ENCODE measurements at places on chromosomes 11 and 22.

DNA sequence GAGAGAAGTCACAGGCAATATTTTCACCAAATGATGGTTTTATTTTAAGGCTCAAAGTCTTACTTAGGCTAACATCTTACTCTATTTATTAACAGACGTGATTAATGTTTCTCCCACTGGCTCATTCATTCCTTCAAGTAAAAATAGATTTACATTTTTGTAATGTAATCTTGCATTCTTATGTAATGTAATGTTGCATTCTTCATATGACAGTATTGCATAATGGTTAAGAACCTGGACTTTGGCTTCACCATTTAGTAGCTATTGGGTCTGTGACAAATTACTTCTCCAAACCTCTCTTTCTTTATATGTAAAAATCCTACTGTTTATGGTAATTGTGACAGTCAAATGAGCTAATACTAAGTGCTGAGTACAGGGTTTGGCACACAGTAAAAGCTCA is 3.3 kb upstream of the DIXDC1 start:
- no peak for DNase-seq

DNA sequence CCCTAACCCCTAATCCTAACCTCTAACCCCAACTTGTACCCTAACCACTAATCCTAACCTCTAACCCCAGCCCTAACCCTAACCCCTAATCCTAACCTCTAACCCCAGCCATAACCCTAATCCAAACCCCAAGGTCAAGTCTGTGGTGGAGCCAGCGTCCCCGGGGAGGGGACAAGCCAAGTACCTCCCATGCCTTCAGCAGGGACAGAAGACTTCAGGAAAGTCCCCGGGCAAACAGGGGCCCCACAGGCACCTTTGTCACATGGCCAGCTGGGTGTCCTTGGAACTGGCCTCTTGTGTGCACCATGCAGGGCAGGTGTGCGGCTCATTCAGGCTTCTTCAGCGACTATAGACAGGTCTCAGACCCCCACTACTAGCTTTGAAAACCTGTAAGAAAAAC is 555.8 kb downstream of the BRD1 start:
- DNase-seq, result no peak

- DNase-seq, result no peak
These were observed 389.6 kb upstream of the SYN3 start for GRCh38 chr22:33447733-33448132.

DNA sequence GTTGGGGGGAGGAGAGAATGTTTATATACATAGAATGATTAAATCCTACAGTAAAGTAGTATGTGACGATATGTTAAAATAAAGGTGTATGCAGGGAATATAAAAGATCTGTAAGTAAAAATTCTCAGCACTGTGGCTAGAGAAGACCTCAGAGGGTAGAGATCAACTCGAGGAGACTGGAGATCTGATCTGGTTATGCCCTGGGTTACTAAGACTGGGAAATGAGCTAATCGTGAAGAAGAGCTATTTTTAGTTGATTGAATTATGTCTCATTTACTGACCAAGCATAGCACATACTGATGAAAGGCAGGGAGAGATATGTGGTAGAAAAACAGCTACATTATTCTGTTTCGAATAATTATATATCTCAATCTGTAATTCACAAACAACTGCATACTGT is 42.8 kb upstream of the ALKBH3 start:
- DNase-seq, result no peak

DNA sequence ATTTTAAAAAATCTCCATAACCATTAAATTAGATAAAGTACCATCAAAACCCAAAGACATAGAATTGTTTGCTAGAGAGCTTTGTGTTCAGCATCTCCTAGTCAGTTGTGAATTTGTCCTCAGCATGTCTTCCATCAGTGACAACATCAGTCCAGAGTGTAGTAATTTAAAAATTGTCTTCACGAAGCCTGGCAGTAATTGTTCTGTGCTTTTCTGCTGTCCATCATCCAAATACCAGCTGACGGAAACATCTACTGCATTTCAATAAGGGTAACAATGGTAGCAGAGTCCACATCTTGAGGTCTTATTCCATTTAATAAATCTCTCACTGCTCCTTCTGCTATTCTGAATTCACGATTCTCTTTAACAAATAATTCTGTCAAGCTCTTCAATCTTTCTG is 121.5 kb downstream of the ATXN10 start:
- DNase-seq, result no peak

- DNase-seq, result no peak
These were observed 1456.5 kb downstream of the TBC1D22A start for GRCh38 chr22:48218889-48219420.

DNA sequence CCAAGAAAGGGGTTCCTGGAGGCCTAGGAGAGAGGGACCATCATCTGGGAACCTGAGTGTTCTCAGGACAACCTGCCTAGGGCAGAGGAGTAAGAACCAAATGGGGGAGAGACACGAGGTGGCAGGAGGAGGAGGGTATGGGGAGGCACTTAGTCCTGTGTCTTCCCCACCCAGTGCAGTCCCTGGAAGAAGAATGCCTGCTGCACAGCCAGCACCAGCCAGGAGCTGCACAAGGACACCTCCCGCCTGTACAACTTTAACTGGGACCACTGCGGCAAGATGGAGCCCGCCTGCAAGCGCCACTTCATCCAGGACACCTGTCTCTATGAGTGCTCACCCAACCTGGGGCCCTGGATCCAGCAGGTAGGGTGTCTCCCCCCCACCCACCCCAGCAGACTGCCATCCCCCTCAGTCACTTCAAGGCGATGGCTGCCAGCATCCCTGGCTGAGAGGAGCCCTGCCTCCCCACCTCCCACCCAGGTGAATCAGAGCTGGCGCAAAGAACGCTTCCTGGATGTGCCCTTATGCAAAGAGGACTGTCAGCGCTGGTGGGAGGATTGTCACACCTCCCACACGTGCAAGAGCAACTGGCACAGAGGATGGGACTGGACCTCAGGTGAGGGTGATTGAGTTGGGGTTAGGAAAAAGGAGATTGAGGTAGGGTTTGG is 3.7 kb upstream of the INPPL1 start:
- no peak for DNase-seq

- no peak for DNase-seq
These were observed 6.4 kb downstream of the ARL14EP start for GRCh38 chr11:30329150-30329940.

DNA sequence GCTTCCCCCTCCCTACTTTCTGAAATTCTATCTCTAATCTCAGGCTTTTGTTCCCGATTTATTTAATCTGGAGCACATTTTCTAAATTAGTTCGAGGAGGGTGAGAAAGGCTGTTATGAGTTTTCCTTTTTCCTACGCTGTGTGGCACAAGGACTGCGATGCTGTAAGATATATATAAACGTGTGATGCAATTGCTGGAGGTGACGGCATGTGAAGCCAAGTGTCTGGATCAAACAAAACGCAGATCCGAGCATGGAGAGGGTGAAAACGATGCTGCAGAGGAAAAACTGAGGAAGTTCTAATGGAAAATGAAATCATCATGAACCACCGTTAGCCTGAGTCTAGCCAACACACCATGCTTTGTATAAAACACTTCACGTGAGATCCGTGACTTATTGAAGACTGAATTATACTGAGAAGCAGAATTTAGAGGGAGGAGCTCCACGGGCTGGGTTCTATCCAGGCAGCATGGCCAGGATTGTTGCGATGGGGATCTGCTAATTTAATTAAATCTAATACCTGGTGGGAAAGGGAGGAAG is 4.4 kb downstream of the PKNOX2 start:
- no peak for DNase-seq

- no peak for DNase-seq
These were observed 10.9 kb downstream of the DRICH1 start for GRCh38 chr22:23621082-23621780.

GRCh38 chr22:45482169-45482568 is 20.5 kb upstream of the FBLN1 start:
- DNase-seq, result no peak
